ENCODE measurements at places on chromosomes 1 and 21. TPM values are rescaled to one million over a fixed set of nuclear protein-coding genes. Genes with fewer than 3 reads are reported as not detected.
A peak's percentile ranks its signal among the peaks of the same experiment; 100 is the strongest.

GRCh38 chr1:68149907-68150306 is 82.4 kb downstream of the WLS start:
- no peak for DNase-seq

DNA sequence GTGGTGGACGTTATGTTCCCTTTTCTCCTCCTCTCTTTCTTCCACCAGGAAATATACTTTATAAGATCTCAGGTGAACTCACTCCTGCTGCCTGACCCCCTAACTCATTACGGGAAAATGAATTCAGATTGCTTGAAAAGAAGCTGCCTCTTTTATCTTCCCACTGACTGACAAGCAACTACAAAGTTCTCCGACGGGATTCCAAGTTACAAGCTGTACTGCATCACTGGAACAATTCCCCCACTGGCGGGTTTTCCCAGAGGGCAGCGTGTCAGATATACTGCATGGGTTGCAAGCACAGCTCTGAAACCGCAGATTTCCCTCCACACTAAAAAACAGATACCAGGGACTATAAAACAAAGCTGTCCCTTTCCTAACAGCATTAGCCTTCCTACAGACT is 390.6 kb downstream of the KCTD3 start:
- peak; percentile 17 for DNase-seq

- DNase-seq: no peak
These were observed 36.7 kb downstream of the PARP1 start for GRCh38 chr1:226371027-226371694.

GRCh38 chr1:61997123-61997522 is 197.5 kb upstream of the L1TD1 start:
- no peak for DNase-seq

DNA sequence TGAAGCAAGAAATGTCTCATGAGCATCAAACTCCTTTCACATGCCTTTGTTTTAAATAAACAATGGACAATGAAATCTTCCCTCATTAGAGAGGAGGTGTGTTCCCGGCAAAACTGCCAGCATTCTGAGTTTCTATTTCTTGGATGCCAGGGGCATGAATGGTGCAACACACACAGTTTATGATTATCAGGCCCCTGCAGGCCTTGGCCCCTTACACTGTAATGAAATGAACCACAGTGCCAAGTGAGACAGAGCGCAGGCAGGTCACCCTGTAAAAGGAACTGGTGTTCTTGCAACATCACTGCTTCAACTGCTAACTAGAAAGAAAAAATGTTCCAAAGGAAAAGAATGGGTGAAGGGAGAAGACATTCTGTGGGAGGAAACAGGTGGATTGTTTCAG is 3.8 kb upstream of the PIGC start:
- no peak for DNase-seq

DNA sequence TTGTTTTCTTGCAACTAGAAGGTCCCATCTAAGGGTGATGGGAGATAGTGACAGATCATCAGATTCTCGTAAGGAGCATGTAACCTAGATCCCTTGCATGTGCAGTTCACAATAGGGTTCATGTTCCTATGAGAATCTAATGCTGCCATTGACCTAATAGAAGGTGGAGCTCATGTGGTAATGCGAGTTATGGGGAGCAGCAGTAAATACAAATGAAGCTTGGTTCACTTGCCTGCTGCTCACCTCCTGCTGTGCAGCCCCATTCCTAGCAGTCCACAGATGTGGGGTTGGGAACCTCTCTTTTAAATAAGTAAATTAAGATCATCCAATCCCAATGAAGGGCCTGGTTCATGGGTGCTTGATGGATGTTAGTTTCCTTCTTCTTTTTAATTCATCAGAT is 148.7 kb upstream of the ATP1B1 start:
- no peak for DNase-seq

DNA sequence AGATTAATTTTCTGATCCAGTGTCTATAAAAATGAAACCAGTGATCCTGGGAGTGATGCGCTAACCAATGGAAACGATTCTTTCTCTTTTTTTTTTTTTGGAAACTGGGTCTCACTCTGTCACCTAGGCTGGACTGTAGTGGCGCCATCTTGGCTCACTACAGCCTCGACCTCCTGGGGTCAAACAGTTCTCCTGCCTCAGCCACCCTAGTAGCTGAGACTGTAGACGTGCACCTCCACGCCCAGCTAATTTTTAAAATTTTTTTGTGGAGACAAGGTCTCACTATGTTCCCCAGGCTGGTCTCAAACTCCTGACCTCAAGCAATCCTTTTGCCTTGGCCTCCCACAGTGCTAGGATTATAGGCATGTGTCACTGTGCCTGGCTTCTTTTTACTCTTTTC is 3.4 kb upstream of the RCC2 start:
- no peak for DNase-seq

DNA sequence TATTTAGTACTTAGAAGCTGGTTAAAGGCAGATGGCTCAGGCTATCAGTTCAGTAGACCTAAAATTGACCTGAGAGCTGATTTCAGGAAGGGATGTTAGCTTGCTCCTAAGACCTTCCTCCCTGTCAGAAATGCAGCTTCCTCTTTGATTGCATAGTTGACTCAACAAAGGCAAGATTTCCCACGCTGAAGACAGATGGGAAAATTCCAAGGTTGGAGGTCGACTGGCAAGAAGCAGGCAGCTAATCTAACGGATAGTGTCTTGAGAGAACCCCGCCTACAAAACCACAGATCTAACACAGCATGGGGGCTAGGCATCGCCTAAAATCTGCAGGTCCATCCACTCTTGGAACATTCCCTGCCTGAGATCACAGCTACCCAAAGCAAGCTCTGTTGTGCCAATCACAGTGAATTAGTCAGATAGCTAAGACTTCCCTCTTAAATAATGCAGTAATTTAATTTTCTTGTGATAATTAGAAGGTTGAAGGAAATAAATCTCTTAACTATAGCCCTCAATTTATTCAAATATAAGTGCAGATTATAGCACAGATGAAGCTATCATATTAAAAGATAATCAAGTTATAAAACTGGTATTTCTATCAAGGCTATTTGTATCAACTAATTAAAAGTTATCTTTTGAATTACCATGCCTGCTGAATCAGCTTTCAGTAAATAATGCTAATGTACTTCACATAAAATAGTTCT is 357.8 kb upstream of the SGIP1 start:
- DNase-seq: no peak

DNA sequence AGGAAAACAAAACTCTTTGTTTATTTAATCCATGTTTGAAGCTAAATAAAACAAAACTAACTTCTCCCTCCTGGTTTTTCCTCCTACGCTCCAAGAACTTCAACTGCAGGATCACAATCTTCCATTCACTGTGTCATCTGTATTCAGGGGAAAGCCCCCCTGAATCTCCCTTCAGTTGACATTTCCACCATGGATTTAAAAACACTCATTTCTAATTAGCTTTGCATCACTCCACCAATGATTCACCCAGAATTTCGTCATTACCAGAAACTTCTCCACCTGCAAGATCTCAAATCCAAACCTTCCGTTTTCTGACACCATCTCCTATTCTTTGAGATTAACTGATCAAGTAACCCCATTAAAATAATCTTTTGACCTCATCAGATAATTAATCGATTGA is 10.9 kb upstream of the RGS5 start:
- no peak for DNase-seq

- DNase-seq: no peak
These were observed 156.5 kb upstream of the KLHDC7A start for GRCh38 chr1:18324246-18324645.

- DNase-seq: peak; percentile 76
These were observed 5.4 kb upstream of the NEK2 start for GRCh38 chr1:211680752-211681327.

DNA sequence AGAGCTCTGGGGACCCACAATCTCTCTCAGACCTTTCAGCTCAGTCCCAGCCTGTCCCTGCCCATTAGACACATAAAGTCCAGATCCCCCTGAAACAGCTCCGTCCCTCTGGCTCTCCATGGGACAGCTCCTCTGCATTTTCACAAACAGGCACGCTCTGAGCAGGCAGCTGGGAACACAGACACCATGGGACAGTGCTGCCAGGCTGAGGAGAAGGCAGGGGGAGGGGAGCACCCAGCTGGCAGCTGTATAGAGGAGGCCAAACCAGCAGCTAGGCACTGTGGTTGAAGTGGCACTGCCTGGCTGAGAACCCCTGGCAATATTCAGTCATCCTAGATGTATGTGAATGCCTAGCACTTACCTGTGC is 2.0 kb downstream of the TMEM63A start:
- peak; percentile 63 for DNase-seq

DNA sequence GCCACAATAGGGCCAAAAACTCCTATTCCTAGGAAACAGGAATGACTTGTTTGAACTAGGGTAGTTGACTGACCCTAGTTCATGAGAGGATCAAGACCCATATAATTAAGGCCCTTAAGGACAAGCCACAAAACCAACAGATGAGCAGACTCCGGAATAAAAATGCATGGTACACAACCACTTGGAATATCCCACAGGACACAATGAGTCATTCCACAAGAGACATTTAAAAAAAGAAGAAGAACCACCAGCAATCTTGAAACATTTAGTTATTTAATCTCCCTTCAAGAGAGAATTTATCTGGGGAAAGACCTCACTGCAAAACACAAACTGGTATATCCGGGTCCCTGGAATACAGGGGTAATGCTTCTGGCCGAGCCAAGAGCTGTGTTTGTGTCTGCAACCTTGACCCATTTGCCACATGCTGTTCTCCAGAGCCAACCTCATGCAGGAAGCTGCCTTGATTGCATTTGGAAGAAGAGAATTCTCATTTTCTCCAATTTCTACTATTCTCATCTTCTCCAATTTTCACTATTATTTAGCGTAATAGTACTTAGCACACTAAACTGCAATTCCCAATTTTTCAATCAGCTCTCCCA is 135.5 kb downstream of the TGFBR3 start:
- DNase-seq: no peak

GRCh38 chr1:47627016-47627415 is 189.2 kb downstream of the FOXD2 start:
- DNase-seq: no peak

GRCh38 chr21:21385404-21385803 is 387.2 kb downstream of the NCAM2 start:
- DNase-seq: no peak

GRCh38 chr1:1422465-1423244 is 1.6 kb upstream of the ANKRD65 start:
- peak; percentile 25 for DNase-seq

- no peak for DNase-seq
These were observed 29.6 kb downstream of the NHLH2 start for GRCh38 chr1:115811140-115811828.

DNA sequence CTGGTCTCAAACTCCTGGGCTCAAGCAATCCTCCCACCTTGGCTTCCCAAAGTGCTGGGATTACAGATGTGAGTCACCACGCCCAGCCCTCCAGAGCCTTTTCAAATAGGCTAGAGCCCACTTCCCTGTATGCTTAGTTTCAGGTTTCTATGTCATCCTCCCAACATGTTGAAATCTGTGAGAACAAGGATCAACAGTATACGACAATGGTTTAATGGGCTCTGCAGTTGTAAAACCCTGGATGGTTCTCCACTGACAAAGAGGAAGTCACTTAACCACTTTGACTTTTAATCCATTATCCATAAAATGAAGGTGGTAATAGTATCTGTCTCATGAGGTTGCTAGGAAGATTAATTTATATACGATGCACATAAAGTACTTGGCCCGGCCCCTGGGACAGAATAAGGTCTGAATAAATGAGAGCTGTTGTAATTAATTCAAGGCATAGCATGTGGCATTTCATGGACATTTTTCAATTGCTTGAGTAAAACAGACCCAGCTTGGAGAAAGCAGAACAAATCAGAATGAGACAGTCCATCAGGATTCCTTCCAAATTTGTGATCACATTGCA is 113.9 kb upstream of the ZNF648 start:
- no peak for DNase-seq

DNA sequence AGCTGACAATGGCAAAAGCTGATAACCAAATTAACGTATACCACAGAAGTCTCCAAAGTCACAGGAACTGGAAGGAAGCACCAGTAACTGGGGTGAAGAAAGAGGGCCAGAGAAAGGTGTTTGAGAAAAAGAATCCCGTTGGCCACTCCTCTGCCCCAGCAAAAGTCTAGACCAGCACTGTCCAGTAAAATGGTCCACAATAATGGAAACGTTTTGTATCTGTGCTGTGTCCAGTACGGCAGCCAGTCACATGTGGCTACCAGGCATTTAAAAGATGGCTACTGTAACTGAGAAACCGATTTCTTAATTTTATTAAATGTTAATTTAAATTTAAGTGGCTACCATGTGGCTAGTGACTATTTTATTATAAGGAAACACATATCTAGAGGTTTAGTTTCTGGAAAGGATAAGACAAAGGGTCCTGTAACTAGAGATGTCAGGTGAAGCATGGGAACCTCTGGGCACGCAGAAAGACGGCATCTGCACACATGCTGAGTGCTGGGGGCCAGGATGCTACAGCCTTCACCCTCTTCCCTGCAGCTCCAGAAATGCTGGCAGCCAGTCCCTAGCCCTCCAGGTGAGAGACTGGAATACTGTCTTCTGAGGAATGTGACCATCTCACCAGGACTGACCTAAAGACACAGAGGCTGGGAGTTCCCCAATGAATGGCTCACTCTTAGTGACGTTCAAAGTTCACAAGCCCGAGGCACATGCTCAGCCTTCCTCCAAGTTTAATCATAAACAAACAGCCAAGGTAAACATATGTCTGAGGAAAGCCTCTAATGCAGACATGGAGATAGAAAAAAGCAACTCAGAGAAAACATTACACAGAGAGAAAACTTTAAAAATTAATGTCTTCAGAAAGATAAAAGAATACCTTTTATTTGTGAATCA is 50.7 kb downstream of the JAK1 start:
- no peak for DNase-seq

GRCh38 chr1:32365445-32365844 is 3.1 kb downstream of the TSSK3 start:
- DNase-seq: no peak

Gene TNFRSF14
- total RNA-seq: 16.0 TPM

Gene ADCY10
- total RNA-seq: 0.47 TPM

Gene PRKCZ
- 20.8 TPM for total RNA-seq

Gene KCNK2
- total RNA-seq: not detected

Gene LCE2A
- total RNA-seq: not detected

Gene MTARC2
- total RNA-seq: 24.9 TPM

Gene TBX15
- 0.64 TPM for total RNA-seq

Gene PAX7
- total RNA-seq: not detected

Gene LCE2B
- not detected for total RNA-seq

Gene DUSP23
- total RNA-seq: 18.7 TPM

Gene NTNG1
- total RNA-seq: 0.57 TPM

All from left ventricle myocardium superior (tissue), 1 donor.